ENCODE measurements at places on chromosomes 13 and 19.

- DNase-seq, result no peak
These were observed 708 bp upstream of the ESD start for GRCh38 chr13:46797501-46798237.

GRCh38 chr13:25806264-25806974 is 245.4 kb downstream of the SHISA2 start:
- DNase-seq, result no peak

GRCh38 chr19:4443188-4443587 is 14.4 kb downstream of the UBXN6 start:
- DNase-seq, result no peak

GRCh38 chr13:30442926-30443325 is 20.6 kb downstream of the UBE2L5 start:
- DNase-seq, result no peak

- no peak for DNase-seq
These were observed 529.3 kb downstream of the IRS2 start for GRCh38 chr13:109256866-109257760.

DNA sequence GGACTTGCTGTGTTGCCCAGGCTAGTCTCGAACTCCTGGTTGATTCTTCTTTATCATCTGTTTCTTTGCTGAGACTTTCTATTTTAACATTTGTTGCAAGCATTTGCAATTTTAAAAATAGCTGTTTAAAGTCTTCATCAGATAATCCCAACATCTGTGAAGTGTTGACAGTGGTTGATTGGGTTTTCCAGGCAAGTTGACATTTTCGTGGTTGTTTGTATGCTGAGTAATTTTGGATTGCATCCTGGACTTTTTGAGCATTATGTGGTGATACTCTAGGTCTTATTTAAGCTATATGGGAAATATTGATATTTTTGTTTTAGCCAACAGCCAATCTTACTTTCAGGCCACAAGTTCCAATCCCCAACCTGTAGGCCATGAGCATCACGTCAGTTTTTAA is 25.1 kb downstream of the AP1M1 start:
- DNase-seq, result no peak

GRCh38 chr19:49343123-49343522 is 7.9 kb downstream of the CD37 start:
- no peak for DNase-seq

DNA sequence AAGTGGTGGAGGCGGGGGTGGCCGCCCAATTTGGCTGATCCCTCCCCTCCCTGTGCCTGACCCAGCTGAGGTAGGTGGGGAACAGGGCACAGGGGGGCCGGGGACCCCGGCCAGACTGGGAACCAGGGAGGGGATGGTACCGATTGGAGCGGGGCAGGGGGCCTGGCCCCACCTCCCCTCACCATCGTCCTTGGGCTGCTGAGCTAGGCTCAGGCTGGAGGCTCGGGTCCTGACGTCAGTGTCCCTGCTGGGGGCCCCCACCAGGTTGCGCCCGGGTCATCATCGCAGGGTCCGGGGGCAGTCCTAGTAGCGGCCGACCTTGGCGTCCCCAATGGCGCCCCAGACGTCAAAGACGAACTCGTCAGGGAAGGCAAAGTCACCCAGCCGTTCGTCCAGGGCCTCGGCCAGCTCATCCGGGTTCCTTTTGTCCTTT is 3.0 kb upstream of the PTGER1 start:
- no peak for DNase-seq

DNA sequence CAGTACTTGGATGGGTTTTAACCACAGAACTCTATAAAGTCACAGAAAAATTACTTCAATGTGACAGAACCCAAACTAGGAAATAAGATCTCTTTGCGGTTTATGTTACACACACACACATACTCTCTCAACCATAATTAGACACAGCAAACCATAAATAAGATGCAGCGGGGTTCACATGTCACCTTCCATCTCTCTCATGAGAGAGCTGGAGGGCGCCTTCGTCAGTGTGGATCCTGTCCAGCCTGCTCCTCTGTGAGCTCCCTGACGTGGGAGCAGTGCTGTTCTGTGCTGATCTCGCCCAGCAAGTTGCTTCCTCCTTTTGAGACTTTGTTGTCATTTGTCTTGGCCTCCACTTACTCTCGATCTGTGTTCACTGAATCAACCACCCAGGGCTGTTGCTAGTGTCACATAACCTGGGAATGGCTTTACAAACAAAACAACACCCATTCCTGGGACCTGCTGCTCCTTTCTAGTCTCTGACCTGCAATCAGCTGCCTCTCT is 204.9 kb upstream of the KL start:
- DNase-seq, result no peak

- no peak for DNase-seq
These were observed 91.7 kb downstream of the SERP2 start for GRCh38 chr13:44465318-44465717.

- no peak for DNase-seq
These were observed 79.0 kb downstream of the INSR start for GRCh38 chr19:7215176-7215575.

DNA sequence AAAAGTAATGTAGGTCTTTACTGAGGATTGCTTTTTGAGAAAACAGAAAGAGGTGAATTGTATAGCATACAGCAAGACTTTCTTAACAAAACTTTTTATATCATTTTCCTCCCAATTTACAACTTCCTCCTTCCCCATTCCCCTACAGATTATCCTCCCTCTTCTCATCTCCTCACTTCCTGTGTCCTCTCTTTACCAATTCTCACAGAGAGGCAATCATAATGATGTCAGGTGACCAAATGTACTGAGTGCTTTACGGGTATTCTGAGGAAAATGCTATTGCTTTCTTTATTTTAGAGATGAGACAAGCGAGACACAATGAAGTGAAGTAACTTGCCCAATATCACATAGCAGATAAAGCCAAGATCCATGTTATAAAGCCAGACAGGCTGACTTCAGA is 1.7 kb upstream of the MTMR6 start:
- no peak for DNase-seq

- no peak for DNase-seq
These were observed 141.6 kb upstream of the SOX1 start for GRCh38 chr13:111925146-111925875.

DNA sequence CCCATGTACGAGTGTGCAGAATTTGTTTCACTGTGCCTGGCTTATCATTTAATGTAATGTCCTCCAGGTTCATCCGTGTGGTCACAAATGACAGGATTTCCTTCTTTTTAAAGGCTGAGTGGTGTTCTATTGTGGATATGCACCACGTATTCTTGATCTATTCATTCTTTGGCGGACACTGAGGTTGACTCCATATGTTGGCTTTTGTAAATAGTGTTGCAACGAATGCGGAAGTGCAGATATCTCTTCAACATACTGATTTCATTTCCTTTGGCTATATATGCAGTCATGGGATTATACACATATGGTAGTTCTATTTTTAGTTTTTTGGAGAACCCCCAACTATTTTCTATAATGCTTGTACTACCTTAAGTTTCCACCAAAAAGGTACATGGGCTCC is 13.0 kb downstream of the OR7A5 start:
- no peak for DNase-seq

GRCh38 chr13:112168761-112169160 is 101.8 kb downstream of the SOX1 start:
- no peak for DNase-seq

- no peak for DNase-seq
These were observed 59.2 kb downstream of the GJA3 start for GRCh38 chr13:20101467-20102316.

DNA sequence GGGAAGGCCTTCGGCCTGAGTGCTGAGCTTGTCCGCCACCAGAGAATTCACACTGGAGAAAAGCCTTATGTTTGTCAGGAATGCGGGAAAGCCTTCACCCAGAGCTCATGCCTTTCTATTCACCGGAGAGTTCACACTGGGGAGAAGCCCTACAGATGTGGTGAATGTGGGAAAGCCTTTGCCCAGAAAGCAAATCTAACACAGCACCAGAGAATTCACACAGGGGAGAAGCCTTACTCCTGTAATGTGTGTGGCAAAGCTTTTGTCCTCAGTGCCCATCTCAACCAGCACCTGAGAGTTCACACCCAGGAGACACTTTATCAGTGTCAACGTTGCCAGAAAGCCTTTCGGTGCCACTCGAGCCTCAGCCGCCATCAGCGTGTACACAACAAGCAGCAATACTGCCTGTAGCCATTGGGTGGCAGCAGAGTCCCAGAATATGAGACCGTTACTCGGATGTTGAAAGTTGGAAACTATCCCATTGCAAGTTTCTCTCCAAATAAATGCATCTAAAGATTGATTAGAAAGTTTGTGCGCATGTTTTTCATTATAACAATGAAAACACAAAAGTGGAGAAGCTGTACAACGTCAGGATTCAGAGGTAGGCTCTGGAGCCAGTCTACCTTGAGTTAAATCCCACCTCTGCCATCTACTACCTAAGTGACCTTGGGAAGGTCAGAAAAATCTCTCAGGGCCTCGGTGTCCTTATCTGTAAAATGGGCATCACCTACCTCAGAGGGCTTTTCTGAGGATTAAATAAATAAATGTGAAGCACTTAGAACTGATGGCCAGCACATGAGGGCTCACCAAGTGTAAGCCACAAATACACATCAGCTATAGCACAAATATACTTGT is 21.1 kb downstream of the ZNF473 start:
- DNase-seq, result peak; percentile 66

DNA sequence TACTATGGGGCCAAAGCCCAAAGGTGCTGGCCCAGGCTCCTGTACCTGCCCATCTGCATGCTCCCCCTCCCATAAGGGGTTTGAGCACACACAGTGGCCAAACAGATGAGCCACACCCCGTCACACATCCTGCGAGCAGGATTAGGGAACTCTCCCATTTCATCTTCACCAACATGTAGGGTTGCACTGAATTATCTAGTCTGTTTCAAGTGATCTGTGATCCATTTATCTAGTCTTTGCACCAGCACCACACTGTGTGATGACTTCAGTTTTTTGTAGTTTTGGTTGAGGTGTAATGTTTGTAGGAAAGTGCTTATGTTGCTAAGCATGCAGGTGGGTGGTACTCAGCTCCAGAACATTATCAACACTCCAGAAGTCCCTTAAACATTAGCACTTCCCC is 249.3 kb downstream of the MYO16 start:
- no peak for DNase-seq

- DNase-seq, result no peak
These were observed 1.8 kb downstream of the CEBPG start for GRCh38 chr19:33375156-33375836.

DNA sequence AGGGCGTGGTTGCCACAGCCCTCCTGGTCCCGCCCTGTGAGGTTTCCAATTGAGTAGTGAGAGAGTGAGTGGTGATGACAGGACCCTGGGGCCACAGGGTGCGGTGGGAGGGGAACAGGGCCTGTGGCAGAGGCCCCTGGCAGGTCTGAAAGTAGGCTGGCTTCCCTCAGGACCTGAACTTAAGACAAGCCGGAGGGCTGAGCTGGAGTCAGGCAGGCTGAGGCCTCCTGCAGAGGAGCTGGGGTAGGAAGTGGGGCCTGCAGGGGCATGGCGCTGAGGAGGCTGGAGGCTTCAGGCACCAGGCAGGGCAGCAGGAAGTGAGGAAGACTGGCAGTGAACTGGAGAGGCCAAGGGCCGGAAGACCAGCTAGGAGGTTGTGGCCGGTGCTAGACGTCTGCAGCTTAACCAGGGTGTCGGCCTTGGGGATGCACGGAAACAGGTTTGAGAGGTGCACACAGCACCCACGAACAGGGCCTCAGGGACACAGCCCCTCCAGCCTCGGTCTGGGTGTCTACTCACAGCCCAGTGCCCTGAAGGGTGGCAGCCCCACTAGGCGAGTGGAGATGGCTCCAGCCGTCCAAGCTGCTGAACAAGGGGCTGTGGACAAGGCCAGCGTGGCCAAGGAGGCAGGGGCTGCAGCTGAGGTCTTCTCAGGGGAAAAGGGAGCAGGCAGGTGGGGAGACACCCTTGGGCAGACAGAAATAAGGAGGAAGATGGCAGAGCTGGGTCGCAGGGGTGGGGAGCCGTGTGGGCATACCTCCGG is 17.8 kb downstream of the POP4 start:
- peak; percentile 34 for DNase-seq
